ENCODE measurements at places on chromosomes 2 and 18. TPM values are rescaled to one million over a fixed set of nuclear protein-coding genes. Genes with fewer than 3 reads are reported as not detected.

DNA sequence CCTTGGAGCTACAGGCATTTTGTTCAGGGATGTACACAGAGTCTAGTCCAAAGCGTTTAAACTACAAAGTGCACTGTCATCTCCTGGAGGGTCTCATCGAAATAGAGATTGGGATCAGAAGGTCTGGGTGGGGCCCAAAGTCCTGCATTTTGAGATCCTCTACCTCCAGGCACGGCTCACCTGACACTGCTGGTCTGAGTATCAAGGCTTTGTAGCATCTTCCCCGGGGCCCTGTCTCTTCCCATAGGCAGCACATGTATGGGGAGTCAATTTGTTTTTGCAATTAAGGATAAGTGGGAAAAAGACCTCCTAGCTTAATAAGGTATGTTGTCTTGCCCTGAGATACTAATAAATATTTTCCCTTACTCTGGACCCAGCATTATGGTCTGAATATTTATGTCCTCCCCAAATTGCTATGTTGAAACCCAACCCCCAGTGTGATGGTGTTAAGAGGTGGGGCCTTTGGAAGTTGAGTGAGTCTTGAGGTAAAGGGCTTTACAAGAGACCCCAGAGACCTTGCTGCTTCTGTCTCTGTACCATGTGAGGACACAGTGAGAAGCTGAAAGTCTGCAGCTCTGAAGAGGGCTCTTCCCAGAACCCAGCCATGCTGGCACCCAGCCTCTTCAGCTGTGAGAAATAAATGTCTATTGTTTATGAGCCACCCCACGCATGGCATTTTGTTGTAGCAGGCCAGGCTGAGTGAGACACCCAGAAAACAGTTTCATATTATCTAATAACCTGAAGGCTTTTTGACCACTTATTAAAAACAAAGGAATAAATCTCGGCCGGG is 258.7 kb upstream of the HS6ST1 start:
- no peak for DNase-seq

GRCh38 chr18:42549596-42549995 is 565.9 kb downstream of the RIT2 start:
- DNase-seq = no peak

DNA sequence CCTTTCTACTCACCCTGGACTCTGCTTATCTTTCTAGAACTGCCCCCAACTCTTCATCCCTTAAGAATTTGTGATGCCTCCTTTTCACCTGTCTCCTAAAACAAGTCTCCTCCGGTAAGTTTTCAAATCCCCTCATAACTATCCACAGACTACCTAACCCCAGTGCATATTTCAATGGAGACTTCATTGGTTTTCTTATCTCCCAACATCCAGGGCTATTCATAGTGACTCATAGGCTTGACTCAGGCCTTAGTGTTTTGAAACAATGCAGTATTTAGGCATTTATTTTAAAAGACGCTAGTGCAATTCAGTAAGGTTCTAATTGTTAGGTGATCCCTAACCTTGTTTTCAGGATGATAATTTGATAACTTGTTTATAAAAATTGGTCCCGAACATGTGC is 399.2 kb downstream of the CPS1 start:
- no peak for DNase-seq

DNA sequence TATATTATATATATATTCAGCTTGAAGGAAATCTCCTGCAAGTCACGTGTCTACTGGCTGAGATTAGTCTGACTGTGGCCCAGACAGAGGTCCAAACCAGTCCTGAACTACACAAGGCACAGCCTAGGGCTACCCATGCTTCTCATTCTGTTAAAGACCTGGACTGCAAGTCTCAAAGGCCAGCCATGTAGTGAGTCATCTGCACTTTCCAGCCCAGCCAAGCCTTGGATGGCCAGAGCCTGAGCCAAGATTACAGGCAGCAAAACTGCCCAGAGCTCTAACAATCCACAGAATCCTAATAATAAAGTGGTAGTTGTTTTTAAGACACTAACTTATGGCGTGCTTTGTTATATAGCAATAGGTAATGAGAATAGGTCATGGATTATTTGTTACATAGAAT is 259.6 kb downstream of the SS18 start:
- DNase-seq = peak; percentile 66

DNA sequence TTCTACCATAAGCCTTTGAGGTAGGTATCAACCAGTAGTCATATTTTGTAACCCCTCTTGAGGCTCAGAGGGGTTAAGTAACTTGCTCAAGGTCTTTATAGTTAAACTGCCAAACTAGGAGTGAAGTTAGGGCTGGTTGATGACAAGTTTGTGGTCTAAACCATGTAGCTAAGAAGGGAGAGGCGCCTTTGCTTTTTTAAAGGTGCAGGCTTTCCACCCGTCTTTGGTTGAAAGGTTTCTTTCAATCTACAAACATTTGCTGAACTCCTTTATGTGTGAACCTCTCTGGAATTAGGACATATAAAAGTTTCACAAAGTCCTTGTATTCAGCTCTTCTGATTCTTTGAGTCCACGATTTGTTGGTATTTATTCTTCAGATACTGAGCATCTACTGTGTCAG is 2.4 kb upstream of the MTA3 start:
- DNase-seq = no peak

DNA sequence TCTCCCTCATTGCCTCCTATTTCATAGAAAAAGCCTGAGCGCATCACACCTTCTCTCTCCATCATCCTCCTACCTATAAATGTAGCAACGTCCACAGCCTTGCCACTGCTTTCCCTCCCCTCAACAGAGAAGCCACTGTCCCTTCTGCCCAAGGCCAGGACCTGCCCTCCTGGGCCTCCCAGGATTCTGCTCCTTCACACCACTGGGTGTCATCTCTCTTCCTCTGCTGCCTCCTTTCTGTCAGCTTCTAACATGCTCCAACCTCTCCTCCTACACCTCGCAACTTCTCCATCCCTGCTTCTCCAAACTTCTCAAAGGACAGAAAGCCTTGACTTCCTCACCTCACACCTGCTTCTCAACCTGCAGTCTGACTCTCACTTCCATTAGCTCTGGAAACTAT is 21.2 kb upstream of the ME2 start:
- no peak for DNase-seq

- no peak for DNase-seq
Measured at GRCh38 chr2:20930928-20931327, 108.0 kb upstream of the LDAH start.

DNA sequence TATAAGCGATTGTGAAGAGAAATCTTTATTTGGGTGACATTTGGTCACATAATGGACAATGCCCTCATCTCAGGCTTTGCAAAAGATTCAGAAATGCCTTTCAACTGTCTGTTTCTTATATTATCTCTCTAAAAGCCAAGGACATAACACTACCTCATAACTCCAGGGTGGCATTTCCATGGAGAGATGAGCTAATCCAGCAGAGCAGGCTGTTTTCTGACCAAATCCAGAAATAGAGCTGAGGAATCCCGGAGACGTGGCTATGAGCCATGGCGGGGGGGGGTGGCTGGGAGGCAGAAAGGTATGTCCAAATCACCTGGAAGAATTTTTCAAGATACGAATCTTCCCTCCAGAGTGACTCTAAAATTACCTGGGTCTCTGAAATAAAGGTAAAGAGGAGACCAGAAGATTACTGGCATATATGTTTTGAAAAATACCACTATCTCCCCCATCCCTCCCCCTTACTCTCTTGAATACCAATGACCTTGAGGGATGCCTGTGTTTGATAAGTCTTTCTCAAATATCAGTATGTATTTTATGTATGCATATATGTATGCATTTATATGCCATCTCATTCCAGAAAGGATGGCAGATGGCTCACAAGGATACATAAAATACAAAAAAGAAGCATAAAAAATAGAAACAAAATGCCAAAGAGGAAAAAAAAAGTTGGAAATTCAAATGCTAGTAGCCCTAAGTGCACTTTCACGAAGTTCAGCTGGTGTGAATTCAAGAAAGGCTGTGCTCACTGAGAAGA is 296.0 kb upstream of the MGAT5 start:
- no peak for DNase-seq

DNA sequence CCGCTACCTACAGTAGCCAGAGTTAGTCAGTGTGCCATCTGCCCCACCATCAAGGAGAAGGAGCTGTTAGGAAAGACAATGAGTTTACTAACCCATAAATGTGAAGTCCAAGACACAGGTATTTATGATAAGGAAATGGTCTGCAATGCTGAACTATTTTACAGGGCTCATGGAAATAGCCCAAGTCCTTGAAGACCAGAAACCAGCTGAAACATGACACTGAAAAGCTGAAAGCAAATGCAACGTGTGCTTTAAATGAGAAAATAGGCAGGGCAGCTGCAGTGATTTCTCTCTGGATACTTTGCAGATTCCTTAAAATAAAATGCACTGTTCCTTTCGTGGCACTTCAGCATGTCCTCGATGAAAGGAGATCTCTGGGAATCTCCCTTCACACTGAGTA is 256.4 kb upstream of the TCF4 start:
- DNase-seq = no peak

GRCh38 chr2:133097666-133098065 is 427.7 kb upstream of the LYPD1 start:
- peak; percentile 24 for DNase-seq

- DNase-seq = no peak
Measured at GRCh38 chr2:55922291-55922907, 1.2 kb downstream of the EFEMP1 start.

GRCh38 chr2:146351689-146352088 is 1493.1 kb upstream of the ACVR2A start:
- DNase-seq = no peak

- DNase-seq = no peak
Measured at GRCh38 chr18:22667156-22667555, 249.4 kb upstream of the CTAGE1 start.

DNA sequence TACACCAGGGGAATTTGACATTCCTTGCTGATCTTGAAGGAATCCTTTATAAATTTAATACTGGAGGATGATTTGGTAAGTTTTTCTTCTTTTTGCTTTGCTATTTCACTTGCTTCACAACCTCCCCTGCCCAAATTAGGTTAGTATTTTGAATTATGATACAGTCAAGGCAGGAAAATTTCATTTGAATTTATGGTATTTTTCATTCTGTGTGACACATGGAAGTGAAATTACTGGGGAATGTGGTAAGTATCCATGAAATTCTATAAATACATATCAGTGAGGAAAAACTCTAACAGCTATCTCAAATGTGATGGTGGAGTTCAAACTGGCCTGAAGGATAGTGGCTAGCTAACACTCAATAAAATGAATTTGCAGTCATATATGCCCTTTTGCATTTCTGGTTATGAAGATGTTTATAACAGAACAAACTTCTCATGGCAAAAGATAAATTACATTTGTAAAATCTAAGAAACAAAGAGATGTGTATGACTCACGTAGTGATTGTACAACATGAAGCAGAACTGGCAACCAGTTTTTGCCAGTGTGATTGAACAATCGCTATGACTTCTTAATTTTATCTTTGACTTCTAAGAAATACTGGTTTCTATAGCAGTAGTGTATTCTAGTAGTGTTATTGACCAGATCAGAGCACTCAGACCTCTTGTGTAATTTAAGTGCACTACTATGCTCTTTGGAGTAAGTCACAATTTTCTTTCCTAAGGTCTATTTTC is 152.6 kb downstream of the IKZF2 start:
- no peak for DNase-seq

GRCh38 chr2:239401881-239402233 is 1.0 kb upstream of the HDAC4 start:
- DNase-seq = no peak

GRCh38 chr2:175195012-175195411 is 13.5 kb upstream of the ATP5MC3 start:
- DNase-seq = no peak

GRCh38 chr2:65999796-66000195 is 435.1 kb upstream of the MEIS1 start:
- no peak for DNase-seq

GRCh38 chr2:218282173-218282991 is 9.9 kb downstream of the TMBIM1 start:
- DNase-seq = no peak

DNA sequence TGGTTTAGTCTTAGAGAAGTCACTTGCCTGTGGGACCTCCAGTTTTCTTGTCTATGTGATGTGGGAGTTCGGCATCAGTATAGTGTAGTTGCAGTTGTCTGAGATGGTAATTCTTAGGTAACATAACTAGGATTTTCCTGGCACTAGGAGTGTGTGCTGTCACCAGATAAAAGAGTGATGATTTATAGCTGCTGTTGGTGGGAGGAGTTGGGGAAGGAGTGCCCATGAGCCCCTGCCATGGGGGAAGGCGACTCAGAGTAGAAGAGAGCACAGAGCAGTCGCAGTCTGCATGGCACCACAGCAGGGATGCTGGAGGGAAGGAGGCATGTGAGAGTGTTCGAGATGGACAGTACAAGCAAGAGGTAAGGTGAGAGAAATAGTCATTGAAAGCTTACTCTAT is 38.7 kb downstream of the ATP9B start:
- DNase-seq = no peak

The ADRA2B gene
- total RNA-seq = not detected

The OTX1 gene
- total RNA-seq = 0.74 TPM

The LIPG gene
- total RNA-seq = 2.2 TPM

The CNPPD1 gene
- total RNA-seq = 26.1 TPM

The GALNT14 gene
- total RNA-seq = 0.21 TPM

The ALPG gene
- total RNA-seq = 0.03 TPM

The RIT2 gene
- not detected for total RNA-seq
